ENCODE measurements at places on chromosomes 1 and 21.

DNA sequence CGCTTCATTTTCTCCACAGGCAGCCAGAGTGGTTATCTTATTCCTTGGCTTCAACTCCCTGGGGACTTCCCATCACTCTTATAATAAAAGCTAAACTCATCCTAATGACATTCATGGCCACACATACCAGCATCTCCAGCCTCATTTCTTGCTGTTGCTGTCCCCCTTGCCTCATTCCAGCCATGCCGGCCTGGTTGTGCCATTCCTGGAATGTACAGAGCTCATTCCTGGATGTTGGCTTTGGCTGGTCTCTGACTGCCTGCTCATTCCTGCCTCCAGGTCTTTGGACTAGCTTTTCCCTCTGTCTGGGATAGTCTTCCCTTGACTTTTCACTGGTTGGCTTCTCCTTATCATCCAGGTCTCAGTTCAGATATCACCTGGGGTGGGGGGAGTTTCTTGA lies 2.4 kb upstream of the PEF1 start:
- peak; percentile 68 for DNase-seq

GRCh38 chr1:208203848-208204609 lies 40.2 kb downstream of the PLXNA2 start:
- peak; percentile 63 for DNase-seq

DNA sequence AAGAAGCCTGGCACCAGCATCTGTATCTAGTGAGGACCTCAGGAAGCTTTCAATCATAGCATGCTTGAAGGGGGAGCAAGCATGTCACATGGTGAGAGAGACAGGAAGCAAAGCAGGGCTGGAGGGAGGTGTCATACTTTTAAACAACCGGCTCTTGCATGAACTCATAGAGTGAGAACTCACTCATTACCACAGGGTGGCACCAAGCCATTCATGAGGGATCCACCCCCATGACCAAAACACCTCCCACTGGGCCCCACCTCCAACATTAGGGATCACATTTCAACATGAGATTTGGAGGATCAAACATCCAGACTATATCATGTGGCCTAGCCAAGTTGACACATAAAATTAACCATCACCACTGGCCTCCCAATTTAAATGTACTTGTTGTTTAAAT lies 125.1 kb upstream of the KCND3 start:
- no peak for DNase-seq

DNA sequence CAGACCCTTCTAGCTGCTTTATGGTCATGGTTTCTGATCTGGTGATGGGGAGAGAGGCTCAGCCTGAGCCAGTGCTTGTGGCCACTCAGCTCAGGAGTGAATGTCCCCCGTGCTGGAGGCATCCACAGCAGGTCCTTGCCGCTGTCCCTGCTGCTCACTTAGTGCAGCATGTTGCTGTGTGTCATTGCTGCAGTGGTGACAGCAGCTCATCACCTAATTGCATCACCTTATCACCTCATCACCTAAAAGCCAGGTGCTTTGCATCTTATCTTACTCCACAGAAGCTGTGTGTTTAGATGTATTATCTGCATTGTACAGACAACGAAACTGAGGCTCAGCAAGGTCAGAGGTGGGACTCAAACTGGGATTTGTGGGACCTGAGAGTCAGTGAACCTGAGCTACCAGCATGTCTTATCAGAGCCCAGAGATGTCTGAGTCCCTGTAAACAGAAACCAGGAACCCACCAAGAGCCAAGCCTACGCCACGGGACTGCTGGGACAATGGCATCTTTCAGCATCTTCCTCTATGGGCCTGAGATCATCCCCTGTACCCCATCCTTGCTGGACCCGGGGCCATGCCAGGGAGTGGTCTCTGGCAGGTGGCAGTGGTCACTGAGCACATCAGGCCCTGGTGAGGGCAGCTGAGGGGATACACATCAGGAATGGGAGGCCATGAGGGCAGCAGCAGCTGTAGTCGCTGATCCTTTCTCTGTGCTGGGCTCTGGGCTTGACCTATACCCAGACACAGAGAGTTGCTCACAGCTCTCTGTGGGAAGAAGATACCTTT lies 6.5 kb downstream of the PODN start:
- DNase-seq: no peak

- DNase-seq: peak; percentile 90
Measured at GRCh38 chr1:58584082-58584895, 7.2 kb upstream of the TACSTD2 start.

DNA sequence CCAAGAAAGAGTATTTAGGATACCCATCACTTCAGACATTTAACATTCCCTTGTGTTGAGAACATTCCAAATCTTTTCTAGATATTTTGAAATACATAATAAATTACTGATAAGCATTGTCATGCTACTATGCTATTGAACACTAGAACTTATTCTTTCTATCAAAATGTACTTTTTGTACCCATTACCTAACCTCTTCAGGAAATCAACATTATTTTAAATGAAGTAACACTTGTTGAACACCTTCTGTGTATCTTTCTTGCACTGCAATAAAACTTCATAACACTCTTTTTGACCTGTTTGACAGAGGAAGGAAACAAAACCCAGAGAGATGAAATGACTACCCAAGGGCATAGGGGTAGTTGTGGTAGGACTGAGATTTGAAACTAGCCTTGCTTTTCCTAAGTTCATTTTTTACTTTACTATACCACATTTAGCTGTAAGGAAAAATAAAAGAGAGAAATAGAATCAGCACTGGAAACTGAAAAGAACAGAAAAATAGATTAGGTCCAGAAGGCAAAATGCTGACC lies 99.4 kb downstream of the UCHL5 start:
- DNase-seq: no peak

GRCh38 chr1:116290085-116290705 lies 82.8 kb upstream of the ATP1A1 start:
- no peak for DNase-seq

DNA sequence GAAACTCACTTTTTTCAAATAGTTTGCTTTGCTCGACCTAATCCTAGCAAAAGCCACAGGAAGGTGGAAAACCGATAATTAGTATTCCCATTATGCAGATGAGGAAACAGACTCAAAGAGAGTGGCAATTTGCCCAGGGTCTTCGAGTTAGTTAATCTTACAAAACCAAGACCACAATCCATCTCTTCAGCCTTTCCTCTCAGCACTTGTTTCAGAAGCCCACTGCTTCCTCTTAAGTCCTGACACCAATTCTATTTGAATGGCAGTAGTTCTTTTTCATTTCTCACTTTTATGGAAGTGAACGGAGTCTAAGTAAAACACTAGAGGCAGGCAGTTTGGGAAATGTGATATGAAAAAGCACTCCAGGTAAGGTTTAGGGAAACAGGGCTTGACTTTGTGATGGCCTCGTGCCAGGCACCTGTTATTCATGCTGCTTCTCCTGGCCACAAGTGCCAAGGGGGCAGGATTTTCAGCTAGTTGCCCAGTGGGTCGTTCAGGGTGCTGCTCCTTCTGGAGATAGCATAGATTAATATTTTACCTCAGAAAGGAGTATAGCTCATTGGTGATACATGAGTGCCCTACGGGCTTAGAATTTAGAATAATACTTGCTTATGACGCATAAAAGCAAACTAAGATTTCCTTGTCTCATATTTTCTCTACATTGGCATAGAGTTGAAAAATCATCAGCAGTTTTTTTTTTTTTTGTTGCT lies 76.6 kb upstream of the NRIP1 start:
- no peak for DNase-seq

GRCh38 chr1:151975311-151976014 lies 18.2 kb downstream of the S100A10 start:
- no peak for DNase-seq

DNA sequence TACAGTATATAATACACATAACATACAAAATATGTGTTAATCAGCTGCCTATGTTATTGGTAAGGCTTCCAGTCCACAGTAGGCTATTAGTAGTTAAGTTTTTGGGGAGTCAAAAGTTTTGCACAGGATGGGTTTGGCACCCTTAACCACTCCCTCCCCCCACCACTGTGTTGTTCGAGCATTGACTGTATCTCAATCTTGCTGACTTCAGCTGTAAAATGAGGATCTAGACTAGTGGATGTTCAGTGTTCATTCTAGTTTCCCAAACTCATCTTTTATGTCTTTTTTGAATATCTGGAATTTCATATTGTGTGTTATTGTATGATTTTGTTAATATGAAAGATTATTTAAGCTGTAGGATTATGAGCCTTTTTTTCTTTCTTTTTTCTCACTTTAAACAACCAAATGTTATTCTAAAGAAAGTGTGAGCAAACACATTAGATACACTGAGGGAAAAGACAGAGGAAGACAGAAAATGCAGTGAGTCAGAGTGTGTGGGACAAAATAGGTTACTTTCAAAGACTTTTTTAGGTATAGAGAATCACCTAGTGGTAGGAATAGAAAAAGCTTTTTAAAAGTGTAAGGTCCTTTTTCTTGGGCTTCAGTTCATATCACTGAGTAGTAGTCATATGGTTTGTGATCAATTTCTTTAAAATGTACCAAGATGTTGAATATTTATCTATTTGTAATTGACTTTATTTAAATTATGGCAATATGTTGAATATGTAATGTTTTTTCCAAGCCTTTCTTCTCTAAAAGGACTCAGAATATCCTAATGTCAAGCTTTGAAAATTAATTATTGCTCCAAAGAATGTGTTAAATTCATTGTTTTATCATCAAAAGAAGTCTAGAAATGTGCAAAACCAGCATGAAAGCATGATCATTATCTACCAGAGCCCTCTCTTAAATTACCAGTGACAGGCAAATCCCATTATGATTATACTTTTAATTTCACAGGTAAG lies 17.9 kb upstream of the CENPF start:
- peak; percentile 60 for DNase-seq

- DNase-seq: no peak
Measured at GRCh38 chr21:38815060-38815405, 9.3 kb downstream of the ETS2 start.

GRCh38 chr1:37177230-37177864 lies 143.0 kb upstream of the GRIK3 start:
- DNase-seq: no peak

DNA sequence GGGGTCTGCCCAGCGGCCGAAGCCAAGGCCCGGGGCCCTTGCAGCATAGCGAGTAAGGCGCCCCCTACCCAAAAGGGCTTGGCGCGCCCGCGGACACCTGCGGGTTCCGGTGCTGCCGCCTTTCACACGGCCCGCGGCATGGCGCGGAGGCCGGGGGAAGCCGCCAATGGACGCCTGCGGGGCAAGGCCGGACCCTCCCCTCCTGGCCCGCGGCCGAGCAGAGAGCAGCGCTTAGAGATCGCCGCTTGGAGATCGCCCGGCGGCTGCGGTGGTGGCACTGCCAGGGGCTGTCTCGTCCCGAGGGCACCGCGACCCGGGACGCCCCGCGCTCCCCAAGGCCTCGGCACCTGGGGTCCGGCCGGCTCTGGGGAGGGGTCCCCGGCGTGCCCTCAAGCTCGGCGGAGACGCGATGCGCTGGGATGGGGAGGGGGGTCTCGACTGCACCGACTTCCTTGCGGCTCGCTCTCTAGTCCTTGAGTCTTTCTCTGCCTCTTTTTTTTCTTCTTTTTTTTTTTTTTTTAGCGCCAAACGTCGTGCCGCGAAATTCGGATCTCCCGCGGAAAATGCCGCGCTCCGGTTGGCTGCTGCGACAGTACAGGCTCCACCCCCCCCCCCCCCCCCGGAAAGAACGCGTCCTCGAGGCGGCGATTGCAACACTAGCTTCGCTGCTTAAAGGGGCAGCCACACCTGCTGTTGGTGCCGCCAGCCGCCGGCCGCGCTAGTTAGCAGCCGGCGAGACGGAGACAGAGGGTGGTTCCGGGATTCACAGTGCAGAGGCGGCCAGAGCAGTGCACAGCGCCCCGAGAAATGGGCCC lies at the start of gene E2F2:
Gene E2F2, minus strand, starts transcription at position 487 of the 815 bp plus-strand sequence. Its CDS starts 440 bp downstream, at position 47.
- DNase-seq: peak; percentile 99
